Uterine smooth muscle cell (primary cell): ENCODE measurements at places on chromosomes 2 and 18. TPM values are rescaled to one million over a fixed set of nuclear protein-coding genes. Genes with fewer than 3 reads are reported as not detected.

Gene C2orf66
- under 0.01 and 0.12 TPM in 2 replicates for total RNA-seq

Gene KCNJ3
- 0.12 and 0.22 TPM in 2 replicates for total RNA-seq

Gene ACADL
- 0.11 and 0.50 TPM in 2 replicates for total RNA-seq

Gene LDLRAD4
- 0.22 and 1.1 TPM in 2 replicates for total RNA-seq

Gene RAB31
- total RNA-seq: 50.5 and 71.5 TPM in 2 replicates

Gene TM4SF20
- total RNA-seq: not detected in 2 replicates

Gene HOXD12
- 0.33 and 0.37 TPM in 2 replicates for total RNA-seq

Gene MYO1B
- total RNA-seq: 86.9 and 109 TPM in 2 replicates

Gene ANKRD30B
- total RNA-seq: 0.12 and 0.55 TPM in 2 replicates

Gene BBS5
- total RNA-seq: 6.0 and 6.6 TPM in 2 replicates

Gene GPR75
- total RNA-seq: 1.1 and 1.4 TPM in 2 replicates

Gene SLC5A7
- total RNA-seq: not detected in 2 replicates

Gene TFCP2L1
- under 0.01 TPM in 2 replicates for total RNA-seq

Gene C2orf81
- total RNA-seq: 1.00 and 1.4 TPM in 2 replicates

Gene CIAO1
- total RNA-seq: 82.6 and 87.7 TPM in 2 replicates

Gene IL18RAP
- not detected in 2 replicates for total RNA-seq

Gene NBAS
- total RNA-seq: 92.4 and 147 TPM in 2 replicates

Gene UPP2
- total RNA-seq: not detected in 2 replicates

Gene GNAL
- total RNA-seq: 0.22 and 0.50 TPM in 2 replicates

Gene PLB1
- total RNA-seq: 1.9 and 3.1 TPM in 2 replicates

Gene EIPR1
- total RNA-seq: 36.6 and 50.7 TPM in 2 replicates

Gene TSPYL6
- total RNA-seq: not detected in 2 replicates

Gene G6PC2
- not detected in 2 replicates for total RNA-seq

Gene IL36A
- total RNA-seq: not detected in 2 replicates

Gene IL1RN
- not detected in 2 replicates for total RNA-seq

Gene TMEM169
- 0.37 and 0.66 TPM in 2 replicates for total RNA-seq

Gene SH3RF3
- total RNA-seq: 2.1 and 4.7 TPM in 2 replicates

Gene ANKRD29
- 2.3 and 6.1 TPM in 2 replicates for total RNA-seq

Gene GPBAR1
- total RNA-seq: 0.12 TPM in 1 of 2 replicates, not detected in the other

Gene NTSR2
- not detected in 2 replicates for total RNA-seq

Gene TBC1D8
- total RNA-seq: 8.4 and 10.3 TPM in 2 replicates

Gene NFATC1
- total RNA-seq: 1.7 and 2.1 TPM in 2 replicates

Gene ALPP
- total RNA-seq: not detected in 2 replicates
